ENCODE measurements at places on chromosomes 5 and 9.
A peak's percentile ranks its signal among the peaks of the same experiment; 100 is the strongest.

DNA sequence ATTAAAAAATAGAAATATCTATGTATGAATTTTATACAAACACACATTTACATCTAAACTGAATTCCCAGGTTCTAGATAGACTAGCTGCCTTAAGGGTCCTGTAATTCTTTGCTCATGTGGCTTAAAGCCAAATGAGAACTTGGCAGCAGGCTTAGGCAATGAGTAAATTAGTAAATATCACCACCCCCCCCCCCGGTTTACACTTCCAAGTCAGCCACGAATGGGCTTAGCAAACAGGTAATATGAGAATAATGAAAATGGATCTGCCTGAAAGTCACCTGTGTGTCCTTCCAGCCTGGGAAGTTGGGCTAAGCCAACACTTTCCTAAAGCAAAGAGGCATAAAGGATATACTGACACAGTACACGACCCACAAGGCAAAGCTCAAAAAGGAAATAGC lies 108.6 kb downstream of the KLHL3 start:
- peak; percentile 35 for DNase-seq

DNA sequence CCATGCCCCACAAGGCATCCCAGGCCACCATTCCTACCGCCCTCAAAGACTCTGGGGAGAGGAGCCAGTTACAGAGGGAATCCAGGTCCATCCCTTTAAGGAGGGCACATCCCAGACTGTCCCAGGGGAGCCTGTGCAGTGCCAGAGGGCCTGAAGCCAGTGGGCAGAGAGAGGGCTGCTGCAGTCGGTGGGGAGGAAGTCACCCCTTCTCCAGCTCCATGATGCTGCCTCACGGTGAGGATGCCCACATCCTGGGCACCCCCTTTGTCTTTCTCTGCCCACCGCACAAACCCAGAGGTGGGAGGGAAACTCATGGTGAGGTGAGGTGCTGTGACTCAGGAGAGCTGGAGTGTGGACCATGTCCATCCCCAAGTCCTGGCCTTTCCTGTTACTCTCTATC lies 26.2 kb upstream of the ANKRD33B start:
- no peak for DNase-seq

DNA sequence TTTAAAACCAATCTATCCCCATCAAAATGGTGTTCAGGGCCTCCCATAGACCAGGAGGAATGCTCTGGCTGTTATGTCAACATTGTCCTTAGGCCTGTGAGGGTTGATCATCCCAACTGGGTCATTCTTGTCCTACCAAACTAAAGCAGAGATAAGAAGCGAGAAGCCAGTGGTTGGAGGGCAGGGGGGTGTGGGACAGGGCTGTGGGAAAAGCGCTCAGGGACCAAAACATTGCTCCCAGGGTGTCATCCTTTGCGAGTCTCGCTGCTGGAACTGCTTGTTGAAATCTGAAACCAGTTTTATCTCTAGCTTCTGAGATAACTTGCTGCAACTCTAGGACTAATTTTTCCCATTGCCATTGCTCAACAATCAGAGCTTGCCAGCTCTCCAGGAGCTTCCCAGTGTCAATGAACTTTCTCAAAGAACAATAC lies 48.1 kb downstream of the SPATA31C2 start:
- DNase-seq, result no peak

GRCh38 chr5:59065554-59065953 lies 482.7 kb downstream of the RAB3C start:
- no peak for DNase-seq

GRCh38 chr9:120730654-120731514 lies 16.6 kb upstream of the MEGF9 start:
- no peak for DNase-seq

All from NCI-H510A treated with DMSO at 0.1 percent for 48 hours (cell line).